ENCODE measurements at places on chromosomes 2 and 18. TPM values are rescaled to one million over a fixed set of nuclear protein-coding genes. Genes with fewer than 3 reads are reported as not detected.

- no peak for DNase-seq
- no peak overlapping the region for H3K4me3 ChIP-seq
- no peaks in the 10 kb centered on the region for H3K4me1 ChIP-seq
- H3K27me3 ChIP-seq: no peaks in the 10 kb centered on the region
Observed at GRCh38 chr2:115327061-115327460, 884.6 kb downstream of the DPP10 start.

DNA sequence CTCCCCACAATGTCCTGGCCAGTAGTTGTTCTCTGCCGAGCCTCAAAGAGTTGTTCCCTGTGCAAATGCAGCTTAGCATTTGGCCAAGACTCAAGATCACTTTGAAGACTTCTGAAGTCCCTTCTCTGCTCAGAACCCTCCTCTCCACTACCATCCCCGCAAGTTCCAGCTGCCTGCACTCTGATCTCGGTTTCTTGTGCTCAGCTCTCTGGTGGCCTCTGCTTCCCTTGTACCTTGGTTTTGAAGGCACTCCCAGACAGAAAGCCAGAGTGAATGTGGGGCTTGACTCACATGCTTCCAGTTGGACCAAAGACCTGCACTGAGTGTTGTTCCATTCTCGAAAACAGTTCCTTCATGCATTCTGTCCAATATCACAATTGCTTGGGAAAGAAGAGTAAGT, 28.6 kb downstream of the CRACDL start:
- peaks cover 3% of the 10 kb centered on the region for H3K27me3 ChIP-seq
- H3K4me3 ChIP-seq: no peak overlapping the region
- no peak for DNase-seq

Gene OSBPL1A
- 90.2 TPM for total RNA-seq

DNA sequence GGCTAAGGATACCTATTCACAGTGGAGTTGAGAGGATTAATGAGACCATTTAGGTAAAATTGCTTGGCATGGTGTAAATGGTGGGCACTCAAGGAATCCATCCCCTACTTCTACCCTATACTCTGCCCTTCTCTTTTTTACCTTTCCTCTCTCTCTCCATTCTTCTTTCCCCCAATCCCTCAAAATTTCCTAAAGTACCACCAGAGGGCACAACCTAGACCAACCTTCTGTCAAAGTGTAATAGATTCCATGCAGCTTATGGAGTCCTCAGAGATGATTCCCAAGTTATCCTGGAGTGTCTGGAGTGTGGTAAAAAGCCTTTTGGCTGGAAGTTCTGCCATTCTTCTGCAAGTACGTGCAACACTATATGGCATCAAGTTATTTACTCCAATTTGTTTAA, 33.0 kb upstream of the CCDC195 start:
- no peaks in the 10 kb centered on the region for H3K36me3 ChIP-seq
- no peak overlapping the region for H3K4me3 ChIP-seq
- H3K27ac ChIP-seq: no peak overlapping the region
- no peak for DNase-seq

Gene ADD2
- total RNA-seq: 1.9 TPM

- H3K36me3 ChIP-seq: no peaks in the 10 kb centered on the region
- no peak overlapping the region for H3K27ac ChIP-seq
- no peak overlapping the region for H3K4me3 ChIP-seq
Observed at GRCh38 chr2:30272761-30273573, 41.6 kb downstream of the LBH start.

Gene SPATA3
- total RNA-seq: not detected

Gene PTRHD1
- 71.6 TPM for total RNA-seq

DNA sequence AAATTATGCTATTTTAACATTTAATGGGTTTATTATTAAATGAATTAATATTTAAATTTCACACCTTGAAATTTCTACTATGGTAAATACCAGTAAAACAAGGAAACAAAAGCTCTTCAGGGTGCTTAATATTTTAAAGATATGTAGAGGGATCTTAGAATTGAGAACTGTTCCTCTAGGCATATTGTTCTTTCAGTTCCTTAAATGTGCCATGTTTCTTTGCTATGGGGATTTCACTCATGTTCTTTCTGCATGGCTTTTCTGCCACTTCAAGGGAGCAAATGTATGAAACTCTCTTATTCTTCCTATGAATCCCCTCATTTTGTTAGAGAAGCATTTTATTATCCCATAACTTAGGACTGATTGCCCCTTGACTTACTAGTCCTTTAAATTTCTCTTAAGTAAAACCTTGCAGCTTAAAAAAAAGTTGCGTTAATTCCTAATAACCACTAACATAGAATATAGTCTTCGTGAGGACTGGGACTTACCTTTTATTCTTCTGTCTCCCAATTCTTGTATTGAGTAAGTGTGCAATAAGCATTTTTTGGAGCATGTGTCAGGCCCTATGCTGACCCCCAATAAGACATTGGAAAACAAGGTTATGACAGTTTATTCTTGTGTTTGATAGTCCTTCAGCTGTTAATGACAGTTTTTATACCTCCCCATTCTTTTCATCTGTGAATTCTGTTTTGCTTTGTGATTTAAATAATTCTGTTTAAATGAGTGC, 95.7 kb downstream of the BIRC6 start:
- H3K4me3 ChIP-seq: no peak overlapping the region
- peaks cover 12% of the 10 kb centered on the region for H3K36me3 ChIP-seq
- DNase-seq: no peak
- no peak overlapping the region for H3K27ac ChIP-seq
- H3K27me3 ChIP-seq: no peaks in the 10 kb centered on the region
- peaks cover 3% of the 10 kb centered on the region for H3K4me1 ChIP-seq

DNA sequence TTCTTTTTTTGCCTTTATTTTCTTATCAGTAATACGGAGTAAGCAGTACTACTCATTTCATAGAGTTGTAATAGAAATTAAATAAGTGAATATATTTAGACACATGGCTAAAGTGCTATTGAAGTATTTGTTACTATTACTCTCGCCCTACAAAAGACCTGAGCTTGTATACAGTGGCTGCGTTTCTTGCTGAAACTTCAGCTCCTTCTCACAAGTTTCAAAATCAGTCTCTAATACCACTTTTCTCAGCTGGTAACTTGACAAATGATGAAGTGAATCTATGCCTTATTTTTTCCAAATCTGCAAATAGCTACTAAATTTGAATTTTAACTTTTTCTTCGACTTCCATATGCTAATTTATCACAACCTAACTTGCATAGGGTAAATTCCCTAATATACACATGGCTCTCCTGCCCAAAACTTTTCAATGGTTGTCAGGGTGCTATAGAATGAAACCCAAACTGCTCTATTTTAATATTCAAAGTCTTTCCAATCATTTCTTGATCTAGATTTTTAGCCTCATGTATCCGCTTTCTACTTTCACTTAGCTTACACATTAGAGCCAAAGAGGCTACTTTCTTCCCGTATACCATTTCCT, 347.8 kb upstream of the GULP1 start:
- H3K4me1 ChIP-seq: no peaks in the 10 kb centered on the region
- H3K27ac ChIP-seq: no peak overlapping the region
- no peaks in the 10 kb centered on the region for H3K36me3 ChIP-seq
- no peak for DNase-seq
- no peaks in the 10 kb centered on the region for H3K27me3 ChIP-seq
- no peak overlapping the region for H3K4me3 ChIP-seq

Gene ZC3H6
- 16.6 TPM for total RNA-seq

Gene SIX3
- total RNA-seq: not detected

- no peaks in the 10 kb centered on the region for H3K36me3 ChIP-seq
- no peak for DNase-seq
- peaks cover 4% of the 10 kb centered on the region for H3K27me3 ChIP-seq
- H3K27ac ChIP-seq: no peak overlapping the region
- H3K4me3 ChIP-seq: no peak overlapping the region
- no peaks in the 10 kb centered on the region for H3K4me1 ChIP-seq
Observed at GRCh38 chr2:98134172-98135005, 47.4 kb downstream of the VWA3B start.

- no peak for DNase-seq
- H3K27me3 ChIP-seq: no peaks in the 10 kb centered on the region
- H3K4me3 ChIP-seq: no peak overlapping the region
- H3K4me1 ChIP-seq: peaks cover 48% of the 10 kb centered on the region
- no peaks in the 10 kb centered on the region for H3K36me3 ChIP-seq
Observed at GRCh38 chr2:109209412-109209811, 80.4 kb downstream of the SH3RF3 start.

DNA sequence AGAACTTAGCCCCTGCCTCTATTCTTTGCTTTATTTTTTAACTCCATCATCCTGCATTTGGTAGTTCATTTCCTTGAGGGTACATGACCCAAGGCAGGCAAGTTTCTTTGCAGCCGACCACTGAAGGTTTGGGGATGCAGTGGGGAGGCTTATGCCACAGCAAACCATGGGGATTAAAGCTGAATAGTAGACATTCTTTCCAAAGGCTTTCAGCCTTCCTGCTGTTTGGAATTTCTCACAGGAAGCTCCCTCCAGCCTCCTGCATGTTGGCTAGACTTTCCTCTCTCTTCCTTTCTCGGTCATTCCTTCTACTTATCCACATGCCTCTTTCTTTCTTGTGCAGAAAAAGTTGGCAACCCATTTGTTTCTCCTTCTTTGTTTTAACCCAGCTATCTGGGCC, 77.3 kb downstream of the SOCS6 start:
- H3K36me3 ChIP-seq: no peaks in the 10 kb centered on the region
- no peak overlapping the region for H3K27ac ChIP-seq
- peaks cover 9% of the 10 kb centered on the region for H3K4me1 ChIP-seq
- H3K27me3 ChIP-seq: no peaks in the 10 kb centered on the region

Gene CPO
- total RNA-seq: 0.54 TPM

DNA sequence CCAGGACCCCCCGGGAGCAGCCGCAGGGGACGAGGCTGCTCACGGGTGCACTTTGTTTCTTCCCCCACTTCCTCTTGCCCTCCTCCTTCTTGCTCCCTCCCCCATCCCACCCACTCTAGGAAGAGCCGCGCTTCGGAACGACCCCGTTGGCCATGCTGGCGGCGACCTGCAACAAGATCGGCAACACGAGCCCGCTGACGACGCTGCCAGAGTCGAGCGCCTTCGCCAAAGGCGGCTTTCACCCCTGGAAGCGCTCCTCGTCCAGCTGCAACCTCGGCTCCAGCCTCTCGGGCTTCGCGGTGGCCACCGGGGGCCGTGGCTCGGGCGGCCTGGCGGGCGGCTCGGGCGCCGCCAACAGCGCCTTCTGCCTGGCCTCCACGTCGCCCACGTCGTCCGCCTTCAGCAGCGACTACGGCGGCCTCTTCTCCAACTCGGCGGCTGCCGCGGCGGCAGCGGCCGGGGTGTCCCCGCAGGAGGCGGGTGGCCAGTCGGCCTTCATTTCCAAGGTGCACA, 1.3 kb downstream of the SP9 start:
- H3K36me3 ChIP-seq: no peaks in the 10 kb centered on the region
- no peak overlapping the region for H3K4me3 ChIP-seq
- H3K27me3 ChIP-seq: peaks cover 100% of the 10 kb centered on the region
- peaks cover 37% of the 10 kb centered on the region for H3K4me1 ChIP-seq
- H3K27ac ChIP-seq: no peak overlapping the region

DNA sequence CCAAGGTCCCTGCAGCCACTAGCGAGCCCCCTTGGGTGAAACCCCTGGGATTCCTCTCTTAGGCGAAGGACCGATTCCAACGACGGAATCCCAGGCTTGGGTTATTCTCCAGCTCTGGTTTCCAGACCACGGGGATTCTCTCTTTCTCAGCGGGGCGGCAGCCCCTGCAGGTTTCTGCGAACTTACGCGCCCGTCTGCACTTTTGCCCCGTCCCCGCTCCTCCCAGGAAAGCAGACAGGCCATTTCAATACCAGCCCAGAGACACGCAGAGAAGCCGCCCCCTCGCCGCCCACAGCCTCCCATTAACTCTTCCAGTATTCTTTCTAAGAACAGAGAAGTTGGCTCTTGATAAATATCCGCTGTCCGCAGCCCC, 1.2 kb downstream of the CBLN2 start:
- H3K4me1 ChIP-seq: no peaks in the 10 kb centered on the region
- H3K27ac ChIP-seq: no peak overlapping the region
- DNase-seq: no peak

DNA sequence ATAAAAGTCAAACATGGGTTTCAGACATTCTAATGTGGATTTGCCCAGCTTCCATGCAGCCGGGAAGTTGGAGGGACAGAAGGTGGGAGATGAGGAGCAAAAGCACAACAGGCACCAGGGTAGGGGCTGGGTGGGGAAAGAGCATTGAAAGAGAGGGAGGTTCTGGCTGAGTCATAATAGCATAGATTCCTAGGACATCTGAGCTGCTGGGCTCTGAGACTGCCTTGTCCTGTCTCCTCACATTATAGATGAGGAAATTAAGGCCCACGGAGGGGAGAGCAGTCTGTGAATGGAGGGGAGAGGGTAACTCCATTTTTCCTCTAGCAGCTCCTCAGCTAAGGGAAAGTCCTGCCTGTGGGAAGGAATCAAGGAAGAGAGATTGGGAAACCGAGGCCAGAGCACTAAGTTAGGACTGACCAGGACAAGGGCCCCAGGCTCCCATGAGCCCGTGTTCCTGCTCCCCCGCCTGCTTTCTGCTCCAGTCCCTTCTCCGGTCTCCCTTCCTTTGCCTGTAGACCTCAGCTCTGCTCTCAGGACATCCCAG, 26.2 kb downstream of the SH2D6 start:
- H3K4me3 ChIP-seq: no peak overlapping the region
- H3K36me3 ChIP-seq: no peaks in the 10 kb centered on the region
- H3K27ac ChIP-seq: peak overlapping the region; percentile 82
- no peak for DNase-seq
- H3K4me1 ChIP-seq: peaks cover 46% of the 10 kb centered on the region

- peak; percentile 13 for DNase-seq
- H3K27me3 ChIP-seq: no peaks in the 10 kb centered on the region
- H3K27ac ChIP-seq: peak overlapping the region; percentile 45
- no peaks in the 10 kb centered on the region for H3K36me3 ChIP-seq
- peaks cover 36% of the 10 kb centered on the region for H3K4me1 ChIP-seq
Observed at GRCh38 chr2:240959214-240959940, 39.0 kb upstream of the SNED1 start.

DNA sequence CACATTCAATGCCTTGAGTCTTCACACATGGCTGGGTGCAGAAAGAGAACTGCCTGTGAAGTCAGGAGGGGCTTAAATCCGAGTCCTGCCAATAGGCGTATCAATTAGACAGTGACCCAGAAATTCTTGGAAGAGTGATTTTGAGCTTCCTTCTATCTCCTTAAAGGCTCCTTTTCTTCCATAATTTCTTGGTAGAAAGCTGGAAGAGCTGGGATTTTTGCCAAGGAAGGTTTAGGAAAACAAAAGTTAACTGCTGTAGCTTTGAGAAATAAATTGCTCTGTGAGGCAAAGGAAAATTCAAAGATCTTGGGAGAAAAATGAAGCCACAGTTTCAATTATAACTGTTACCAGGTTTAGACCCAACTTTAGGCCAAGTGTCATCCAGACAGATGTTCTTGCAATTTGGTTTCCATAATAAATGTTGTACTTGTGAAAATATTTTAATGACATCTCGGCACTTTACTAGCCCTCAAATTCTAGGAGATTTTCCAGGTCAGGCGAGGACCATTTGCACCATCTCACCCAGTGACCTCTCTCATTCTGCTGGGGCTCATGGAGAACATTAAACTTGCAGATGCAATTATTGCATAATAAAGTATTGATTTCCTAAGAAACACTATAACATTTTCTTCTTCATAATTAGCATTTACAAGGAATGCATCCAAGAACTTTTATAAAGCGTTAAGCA, 329.7 kb upstream of the MEIS1 start:
- no peak overlapping the region for H3K27ac ChIP-seq
- H3K4me3 ChIP-seq: no peak overlapping the region

Gene AGXT
- 1.2 TPM for total RNA-seq
